Neural crest cell (in vitro differentiated cells): ENCODE measurements at places on chromosomes 5 and 9.

- no peak for DNase-seq
These were observed 119.5 kb downstream of the ANXA1 start for GRCh38 chr9:73270967-73271721.

GRCh38 chr5:106321242-106321641, 1349.5 kb downstream of the EFNA5 start:
- DNase-seq = no peak

- DNase-seq = no peak
These were observed 104.3 kb upstream of the CLINT1 start for GRCh38 chr5:157963244-157963643.

DNA sequence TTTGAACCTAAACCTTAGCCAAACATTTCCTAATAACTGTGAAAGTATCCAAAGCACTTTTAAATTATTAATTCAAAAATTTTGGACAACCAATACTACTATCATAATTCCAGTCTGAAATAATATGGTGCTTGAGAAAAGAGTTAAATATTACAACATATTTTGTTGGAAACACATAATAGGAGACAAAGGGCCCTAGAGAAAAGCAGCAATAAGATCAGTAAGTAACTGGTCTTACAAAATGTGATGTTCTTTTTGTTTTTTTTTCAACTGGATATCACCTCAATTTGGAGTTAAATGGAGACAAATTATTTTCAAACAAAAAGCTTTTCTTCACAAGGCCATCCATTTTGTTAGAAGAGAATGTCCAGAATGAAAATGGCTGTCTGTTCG, 21.1 kb downstream of the SRFBP1 start:
- DNase-seq = no peak

GRCh38 chr5:169875731-169876130, 104.6 kb downstream of the INSYN2B start:
- DNase-seq = no peak

GRCh38 chr5:151095341-151096000, 14.6 kb upstream of the TNIP1 start:
- no peak for DNase-seq

GRCh38 chr5:98927242-98927988, 1.4 kb downstream of the CHD1 start:
- no peak for DNase-seq

DNA sequence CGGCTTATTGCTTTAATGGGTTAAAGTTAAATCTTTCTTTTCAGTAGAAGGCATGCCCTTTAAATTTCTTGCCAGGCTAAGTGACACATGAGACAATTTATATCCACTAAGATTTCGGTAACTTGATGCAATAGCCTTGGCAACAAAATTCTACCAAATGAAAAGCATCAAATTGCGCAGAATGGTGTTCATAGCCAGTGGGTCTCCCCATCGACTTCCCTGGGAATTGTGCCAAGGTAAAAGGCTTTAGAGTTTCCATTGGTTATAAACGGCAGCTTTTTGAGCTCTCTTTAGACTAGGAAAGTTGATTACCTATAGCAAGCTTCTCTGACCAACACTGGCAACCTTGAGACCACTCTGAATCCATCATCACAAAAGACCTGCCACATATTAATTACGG, 358.4 kb downstream of the ARRDC3 start:
- no peak for DNase-seq

DNA sequence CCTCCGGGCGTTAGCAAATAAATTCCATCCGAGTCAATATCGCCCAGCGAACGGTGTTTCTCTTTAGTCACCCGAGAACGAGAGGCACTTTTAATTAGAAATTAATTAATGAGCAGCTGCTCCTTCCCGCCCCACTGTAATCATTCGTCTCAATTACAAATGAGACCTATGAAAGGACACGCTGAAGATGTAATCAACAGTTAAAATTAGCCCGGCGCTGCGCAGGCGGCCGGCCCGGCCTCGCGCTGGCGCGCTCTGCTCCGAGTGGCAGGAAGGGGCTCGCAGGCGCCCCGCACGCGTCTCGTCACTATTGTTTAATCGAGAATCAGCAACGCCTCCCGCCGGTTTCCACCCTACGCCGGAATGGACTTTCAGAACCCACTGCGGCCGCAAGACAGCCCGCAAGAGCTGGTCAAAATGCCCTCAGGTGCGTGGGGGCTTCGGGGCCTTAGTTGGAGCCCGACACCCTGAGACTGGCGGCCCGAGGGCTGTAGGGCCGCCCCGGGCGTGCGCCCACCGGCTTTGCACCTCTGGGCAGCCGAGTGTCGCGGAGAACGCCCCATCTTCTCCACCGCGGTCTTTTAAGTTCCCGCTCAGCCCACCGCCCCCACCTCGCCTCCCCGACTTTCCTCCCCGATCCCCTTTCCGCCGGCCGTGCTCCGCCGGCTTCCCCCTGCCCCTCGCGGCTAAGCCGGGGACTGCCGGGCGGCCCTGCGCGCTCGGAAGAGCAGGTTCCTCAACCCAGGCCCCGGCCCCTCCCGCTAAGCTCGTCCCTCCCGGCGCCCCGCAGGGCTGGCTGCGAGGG, 597 bp upstream of the IRX4 start:
- no peak for DNase-seq

GRCh38 chr9:38039090-38039906, 29.7 kb downstream of the SHB start:
- DNase-seq = peak; percentile 20

DNA sequence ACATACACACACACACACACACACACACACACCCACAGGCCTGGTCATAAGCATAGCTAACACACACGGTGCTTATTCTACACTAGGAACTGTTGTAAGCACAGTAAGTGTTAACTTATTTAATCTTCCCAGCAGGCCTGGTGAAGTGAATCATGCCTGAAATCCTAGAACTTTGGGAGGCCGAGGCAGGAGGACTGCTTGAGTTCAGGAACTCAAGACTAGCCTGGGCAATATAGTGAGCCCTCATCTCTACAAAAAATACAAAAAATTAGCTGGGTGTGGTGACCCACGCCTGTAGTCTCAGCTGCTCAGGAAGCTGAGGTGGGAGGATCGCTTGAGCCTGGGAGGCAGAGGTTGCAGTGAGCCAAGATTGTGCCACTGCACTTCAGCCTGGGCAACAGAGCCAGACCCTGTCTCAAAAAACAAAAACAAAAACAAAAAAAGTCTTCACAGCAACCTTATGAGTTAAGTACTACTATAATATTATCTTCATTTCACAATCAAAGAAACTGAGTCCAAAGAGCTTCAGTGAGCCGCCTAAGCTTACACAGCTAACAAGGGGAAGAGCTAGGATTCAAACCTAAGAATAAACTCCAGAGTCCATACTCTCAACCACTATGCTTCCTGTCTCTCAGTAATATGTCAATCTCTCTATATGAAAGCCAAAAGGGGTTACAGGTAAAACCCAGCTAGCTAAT, 2.3 kb downstream of the MEGF9 start:
- DNase-seq = no peak

- no peak for DNase-seq
These were observed 43.8 kb downstream of the WHRN start for GRCh38 chr9:114461468-114461867.

DNA sequence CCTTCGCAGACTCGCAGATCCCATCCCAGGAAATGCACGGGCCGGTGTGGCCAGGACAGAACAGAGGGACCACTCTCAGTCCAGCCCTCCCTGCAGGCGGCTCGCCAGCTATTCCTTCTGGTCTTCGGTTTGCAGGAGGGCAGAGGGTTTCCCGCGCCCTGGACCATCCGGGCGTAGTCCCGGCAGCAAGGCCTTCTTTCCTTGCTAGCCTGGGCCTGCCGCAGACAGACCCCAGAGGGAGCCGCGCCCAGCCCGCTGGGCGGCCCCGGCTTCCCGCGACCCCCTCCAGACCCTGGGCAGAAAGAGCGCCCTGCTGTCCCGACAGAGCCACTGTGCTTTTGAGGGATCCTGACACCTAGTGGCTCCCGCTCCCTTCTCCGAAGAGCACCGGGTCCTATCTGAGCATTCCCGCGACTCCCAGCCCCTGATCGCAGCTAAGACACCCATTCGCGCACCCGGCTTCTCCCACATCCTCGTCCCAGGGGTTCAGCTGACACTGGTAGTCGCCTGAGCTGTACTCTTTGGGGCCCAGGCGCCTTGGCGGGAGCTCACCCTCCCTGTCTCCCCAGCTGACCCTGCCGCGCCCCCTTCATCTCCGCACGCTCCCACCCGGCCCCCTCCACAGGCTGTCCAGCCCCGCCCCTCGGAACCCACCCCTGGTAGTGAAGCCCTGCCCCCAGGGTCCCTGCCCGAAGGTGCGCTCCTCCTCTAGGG, 1.1 kb downstream of the CFAP90 start:
- DNase-seq = peak; percentile 34

GRCh38 chr5:74272831-74273451, 367.6 kb downstream of the ENC1 start:
- no peak for DNase-seq

GRCh38 chr5:119275146-119275545, 80.7 kb upstream of the TNFAIP8 start:
- no peak for DNase-seq

DNA sequence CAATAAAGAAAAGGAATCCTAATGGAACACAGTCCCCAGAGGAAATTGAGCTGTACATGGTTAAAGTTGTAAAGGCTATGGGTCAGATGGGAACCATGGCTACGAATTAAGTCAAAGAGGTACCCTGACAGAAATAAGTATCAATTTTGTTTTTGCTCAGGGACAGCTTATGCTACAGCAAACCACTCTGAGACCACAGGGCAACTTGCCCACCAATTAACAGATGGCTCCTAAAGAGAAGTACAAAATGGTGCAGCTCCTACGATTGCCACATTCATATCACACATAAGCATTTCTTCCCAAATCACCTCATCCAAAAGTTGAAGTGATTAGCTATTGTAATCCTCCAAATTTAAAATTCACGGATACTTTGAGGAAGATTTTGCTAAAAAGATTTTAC, 83.0 kb downstream of the ELAVL2 start:
- no peak for DNase-seq

GRCh38 chr9:33148367-33149014, 18.6 kb downstream of the B4GALT1 start:
- DNase-seq = no peak

DNA sequence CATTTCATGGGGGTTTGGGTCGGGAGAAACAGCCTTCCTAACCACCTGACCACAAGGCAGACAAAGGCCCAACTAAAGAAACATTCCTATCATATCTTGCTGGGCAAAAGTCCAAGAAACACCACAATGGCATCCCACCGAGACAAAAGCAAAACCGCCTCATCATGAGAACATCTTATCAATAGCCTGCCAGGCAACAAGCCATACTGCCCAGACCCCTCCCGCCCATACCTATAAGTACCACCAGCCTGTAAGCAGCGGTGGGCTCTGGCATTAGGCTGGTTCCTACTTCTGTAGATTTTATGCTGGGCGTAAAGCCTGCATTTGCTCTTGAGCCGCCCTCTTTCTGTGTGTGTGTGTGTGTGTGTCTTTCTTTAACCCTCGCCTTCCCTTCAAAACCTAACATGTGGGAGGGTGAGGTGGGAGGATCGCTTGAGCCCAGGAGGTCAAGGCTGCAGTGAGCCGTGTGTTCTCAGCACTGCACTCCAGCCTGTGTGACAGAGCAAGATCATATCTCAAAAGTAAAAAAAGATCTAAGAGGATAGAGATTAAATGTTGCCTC, 56.9 kb downstream of the PDE6A start:
- DNase-seq = no peak

DNA sequence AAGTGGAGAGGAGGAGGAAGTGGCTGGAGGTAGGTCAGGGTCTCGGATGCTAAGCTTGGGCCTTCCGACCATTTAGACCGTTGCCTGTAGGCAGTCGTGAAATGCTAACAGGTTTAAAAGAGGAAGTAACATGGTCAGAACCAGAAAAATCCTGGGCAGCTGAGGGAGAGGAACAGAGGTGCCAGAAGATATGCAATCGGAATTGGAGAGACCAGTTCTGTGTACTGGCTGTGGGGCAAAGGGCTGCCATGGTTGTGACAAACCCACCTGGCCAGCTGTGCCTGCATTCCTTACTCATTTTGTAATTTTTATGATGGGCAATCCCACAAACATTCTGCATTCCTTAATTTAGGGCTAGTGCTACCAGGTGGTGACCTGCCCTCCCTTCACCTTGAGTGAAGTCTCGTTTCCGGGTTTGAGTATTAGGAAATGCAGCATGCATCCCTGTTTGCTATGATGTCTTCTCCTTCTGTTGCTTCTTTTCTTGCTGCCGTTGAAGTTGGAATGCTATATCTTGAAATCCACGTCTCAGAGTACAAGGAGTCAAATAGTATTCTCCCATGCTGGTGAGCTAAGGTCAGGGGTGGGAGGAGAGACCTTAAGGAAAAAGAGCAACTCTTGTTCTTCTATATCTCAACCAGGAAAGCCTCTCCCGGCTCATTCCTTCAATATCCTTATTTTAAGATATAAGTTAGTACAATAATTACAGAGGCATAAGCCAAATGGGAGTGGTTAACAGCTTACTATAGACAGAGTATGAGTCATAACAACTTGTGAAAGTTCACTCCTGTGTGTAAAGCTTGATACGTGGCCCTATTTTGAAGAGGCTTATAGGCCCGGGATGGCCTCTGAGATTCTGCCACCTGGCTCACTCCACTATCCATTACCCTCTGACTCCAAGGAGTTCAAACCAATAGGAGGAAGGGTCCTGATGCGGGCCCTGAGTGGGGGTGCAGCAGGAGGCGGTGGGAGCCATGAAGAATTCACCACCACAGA, 37.0 kb downstream of the B4GALT1 start:
- DNase-seq = no peak

DNA sequence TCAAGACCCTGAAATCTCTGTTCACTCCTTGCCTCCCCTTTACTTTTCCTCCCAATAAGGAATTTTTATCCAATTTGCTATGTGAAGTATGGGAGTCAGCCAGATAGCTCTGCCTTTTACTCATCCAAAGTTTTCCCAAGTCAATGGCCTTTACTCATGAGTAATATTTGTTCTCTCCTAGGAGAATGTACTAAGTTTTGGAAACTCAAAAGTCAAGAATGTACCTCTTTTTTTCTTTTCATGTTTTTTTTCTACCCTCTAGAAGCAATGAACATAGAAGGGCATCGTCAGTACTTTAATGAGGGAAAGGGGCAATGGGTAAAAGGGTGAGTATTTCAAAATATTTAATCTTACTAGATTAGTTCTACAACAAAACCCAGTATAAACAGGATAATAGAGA, 140.2 kb upstream of the SGCD start:
- DNase-seq = no peak

DNA sequence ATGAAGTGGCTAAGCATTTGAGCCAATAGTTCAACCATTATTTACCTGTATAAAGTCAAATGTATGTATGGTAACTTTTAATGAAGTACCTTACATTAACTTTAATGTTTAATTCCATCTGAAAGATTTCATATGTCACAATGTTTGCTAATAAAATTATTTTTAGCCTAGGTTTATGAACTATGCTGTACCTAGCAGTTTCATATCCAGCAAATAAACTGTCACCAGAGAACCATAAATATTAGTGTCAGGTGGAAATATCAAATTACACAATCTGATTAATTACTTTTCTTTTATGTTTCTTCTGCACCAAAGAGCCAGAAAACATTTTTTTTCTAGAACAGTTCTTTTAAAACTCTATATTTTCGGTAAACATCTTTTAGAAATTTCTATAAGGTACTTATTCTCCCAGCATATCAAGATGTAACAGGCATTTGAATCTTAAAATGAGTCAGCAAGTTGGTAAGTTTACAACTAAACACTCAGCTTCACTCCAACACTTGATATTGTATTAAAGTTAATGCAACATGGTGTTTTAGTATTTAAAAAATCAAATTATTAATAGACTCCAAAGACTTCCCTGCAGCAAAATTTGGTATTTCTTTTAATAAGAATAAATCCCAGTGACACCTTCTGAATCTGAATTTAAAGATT, 8.5 kb upstream of the CCDC192 start:
- DNase-seq = no peak
